ENCODE measurements at places on chromosomes 7 and 10.

- no peak for DNase-seq
These were observed 4.3 kb upstream of the GIMAP5 start for GRCh38 chr7:150732786-150733481.

- no peak for DNase-seq
These were observed 5.0 kb downstream of the EPHB6 start for GRCh38 chr7:142859829-142860228.

DNA sequence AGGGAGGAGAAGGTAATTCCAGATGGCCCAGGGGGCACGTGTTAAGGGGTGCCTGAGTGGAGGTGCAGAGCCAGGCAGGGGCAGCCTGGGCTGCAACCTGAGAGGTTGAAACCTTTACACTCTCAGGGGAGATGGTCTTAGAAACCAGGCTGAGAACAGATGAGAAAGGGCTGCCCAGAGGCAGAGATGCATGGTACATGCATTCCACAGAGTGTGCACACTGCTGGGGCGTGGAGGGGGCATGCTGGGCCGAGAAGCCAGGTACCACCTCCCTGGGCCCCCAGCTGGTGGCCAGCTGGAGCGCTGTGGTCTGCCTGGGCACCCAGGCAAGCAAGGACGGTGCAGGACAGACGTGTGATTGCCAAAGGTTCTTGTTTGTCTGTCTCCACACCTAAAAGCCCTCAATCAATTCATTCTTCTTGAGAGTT, 14.1 kb upstream of the CSGALNACT2 start:
- DNase-seq = no peak

DNA sequence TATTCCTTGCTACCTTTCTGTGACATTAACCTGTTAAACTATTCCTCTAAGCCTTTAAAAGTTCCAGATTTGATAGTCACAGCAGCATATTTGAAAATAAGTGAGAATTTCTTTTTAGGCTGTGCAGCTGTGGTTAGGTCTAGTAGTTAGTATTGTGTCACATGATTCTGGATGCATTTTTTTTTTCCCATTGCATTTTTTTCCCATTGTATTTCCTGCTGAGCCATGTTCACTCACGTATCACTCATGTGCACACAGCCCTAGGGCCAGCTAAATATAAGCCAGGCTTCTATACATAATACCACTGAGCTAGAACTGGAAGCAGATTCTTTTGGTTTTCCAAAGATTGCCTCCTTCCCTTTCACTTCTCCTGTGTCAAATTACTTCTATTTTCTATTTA, 37.4 kb downstream of the DNAJC9 start:
- DNase-seq = no peak

GRCh38 chr10:34830217-34830822, 15.2 kb upstream of the PARD3 start:
- DNase-seq = no peak

DNA sequence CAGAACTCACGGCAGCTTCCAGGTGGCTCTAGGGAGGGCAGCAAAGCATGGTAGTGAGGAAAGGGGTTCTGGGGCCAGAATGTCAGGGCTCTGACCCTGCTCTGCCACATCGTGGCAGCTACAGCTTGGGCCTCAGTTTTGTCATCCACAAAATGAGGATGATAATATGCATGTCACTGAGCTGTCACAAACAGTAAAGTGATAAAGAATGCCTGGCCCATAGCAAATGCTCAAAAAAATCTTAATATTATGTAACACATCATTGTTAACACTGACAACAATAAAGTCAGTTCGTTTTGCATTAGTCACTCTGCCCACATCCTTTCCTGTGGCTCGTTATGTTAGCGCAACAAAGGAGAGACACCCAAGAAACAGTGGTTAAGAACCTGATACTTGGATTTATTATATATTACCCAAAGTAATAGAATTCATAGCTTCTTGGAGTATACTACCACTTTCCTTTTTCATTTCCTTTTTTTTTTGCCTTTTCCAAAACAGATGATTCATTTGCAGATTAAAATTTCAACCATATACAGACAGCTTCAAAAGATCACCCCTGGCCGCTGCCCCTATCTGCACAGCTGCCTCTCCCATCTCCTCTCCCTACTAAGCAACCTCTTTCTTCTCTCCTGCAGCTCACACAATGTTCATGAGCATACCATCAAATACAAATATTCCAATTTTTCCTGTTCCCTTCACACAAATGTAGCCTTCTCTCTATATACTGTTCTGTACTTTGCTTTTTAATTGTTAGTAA, 45.5 kb upstream of the DDC start:
- DNase-seq = peak; percentile 36

- no peak for DNase-seq
These were observed 684.5 kb downstream of the TNS3 start for GRCh38 chr7:46897381-46897780.

GRCh38 chr10:61732629-61733278, 70.0 kb downstream of the CABCOCO1 start:
- no peak for DNase-seq

GRCh38 chr10:110209926-110210673, 2.7 kb downstream of the MXI1 start:
- DNase-seq = peak; percentile 34

- no peak for DNase-seq
These were observed 91.0 kb downstream of the ELMO1 start for GRCh38 chr7:37357637-37357996.

GRCh38 chr7:157633465-157634185, 296.8 kb downstream of the DNAJB6 start:
- no peak for DNase-seq

DNA sequence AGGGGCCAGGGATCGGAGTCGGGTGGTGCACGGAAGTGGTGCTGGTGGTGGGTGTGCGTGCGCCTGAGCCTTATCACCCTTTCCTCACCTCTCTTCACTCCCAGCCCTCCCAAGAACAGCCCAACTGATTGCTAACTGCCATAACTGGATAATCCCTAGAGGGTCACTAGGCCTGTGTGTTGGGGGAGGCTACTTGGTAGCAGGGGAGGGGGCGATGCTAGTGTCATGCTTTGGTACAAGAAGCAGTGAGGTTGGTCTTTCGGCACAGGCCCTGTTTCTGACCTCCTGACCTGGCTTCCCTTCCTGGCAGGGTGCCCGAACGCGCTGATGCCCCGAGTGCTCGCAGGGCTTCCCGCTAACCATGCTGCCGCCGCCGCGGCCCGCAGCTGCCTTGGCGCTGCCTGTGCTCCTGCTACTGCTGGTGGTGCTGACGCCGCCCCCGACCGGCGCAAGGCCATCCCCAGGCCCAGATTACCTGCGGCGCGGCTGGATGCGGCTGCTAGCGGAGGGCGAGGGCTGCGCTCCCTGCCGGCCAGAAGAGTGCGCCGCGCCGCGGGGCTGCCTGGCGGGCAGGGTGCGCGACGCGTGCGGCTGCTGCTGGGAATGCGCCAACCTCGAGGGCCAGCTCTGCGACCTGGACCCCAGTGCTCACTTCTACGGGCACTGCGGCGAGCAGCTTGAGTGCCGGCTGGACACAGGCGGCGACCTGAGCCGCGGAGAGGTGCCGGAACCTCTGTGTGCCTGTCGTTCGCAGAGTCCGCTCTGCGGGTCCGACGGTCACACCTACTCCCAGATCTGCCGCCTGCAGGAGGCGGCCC, 652 bp downstream of the KAZALD1 start:
- DNase-seq = peak; percentile 75

DNA sequence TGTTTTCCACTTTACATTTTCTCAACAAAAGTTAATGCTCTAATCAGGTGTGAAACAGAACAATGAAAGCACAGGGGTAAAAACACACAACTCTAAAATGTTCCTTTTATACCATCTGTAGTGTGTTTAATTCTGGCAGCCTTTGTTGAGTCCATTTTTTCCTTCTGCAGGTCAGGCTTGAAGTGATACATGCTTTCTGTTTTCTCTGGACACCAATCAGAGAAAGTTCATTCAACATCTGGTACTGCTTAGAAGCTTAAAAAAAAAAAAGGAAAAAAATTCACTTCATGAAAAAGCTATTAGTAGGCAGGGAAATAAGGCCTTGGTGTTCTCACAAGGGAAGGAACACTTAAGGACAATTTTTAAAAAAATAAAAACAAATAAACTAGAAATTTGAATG, 231.3 kb upstream of the RHOBTB1 start:
- DNase-seq = no peak
